Thoracic aorta endothelial cell (primary cell): ENCODE measurements at places on chromosomes 2 and 18. TPM values are rescaled to one million over a fixed set of nuclear protein-coding genes. Genes with fewer than 3 reads are reported as not detected.

The CFAP210 gene
- not detected in 2 replicates for total RNA-seq

The MOGAT1 gene
- total RNA-seq = not detected in 2 replicates

The ANKRD29 gene
- total RNA-seq = 0.27 and 2.2 TPM in 2 replicates

The HOXD3 gene
- 11.2 TPM in 1 of 2 replicates, not detected in the other for total RNA-seq

The CHCHD5 gene
- total RNA-seq = 6.1 and 7.3 TPM in 2 replicates

The FLACC1 gene
- total RNA-seq = 0.93 and 2.3 TPM in 2 replicates

The SH3RF3 gene
- total RNA-seq = 4.9 and 7.3 TPM in 2 replicates

The MSTN gene
- total RNA-seq = under 0.01 and 0.07 TPM in 2 replicates

The RUFY4 gene
- not detected in 2 replicates for total RNA-seq

The INHA gene
- not detected in 2 replicates for total RNA-seq

The LONRF2 gene
- total RNA-seq = under 0.01 TPM in 1 of 2 replicates, not detected in the other

The RGPD4 gene
- total RNA-seq = not detected in 2 replicates

The SCYGR5 gene
- not detected in 2 replicates for total RNA-seq

The SNED1 gene
- total RNA-seq = 23.1 and 26.3 TPM in 2 replicates

The TMEM163 gene
- 1.9 and 5.2 TPM in 2 replicates for total RNA-seq

The RGPD3 gene
- 0.53 and 0.79 TPM in 2 replicates for total RNA-seq

The SNTG2 gene
- not detected in 2 replicates for total RNA-seq

The MAP3K19 gene
- not detected in 2 replicates for total RNA-seq

The SP140 gene
- 0.66 TPM in 1 of 2 replicates, not detected in the other for total RNA-seq

The SLC4A5 gene
- total RNA-seq = 0.79 and 0.80 TPM in 2 replicates

The CDK15 gene
- total RNA-seq = not detected in 2 replicates

The GALR1 gene
- not detected in 2 replicates for total RNA-seq

The PRSS56 gene
- not detected in 2 replicates for total RNA-seq

The SLC16A14 gene
- 0.13 and 0.93 TPM in 2 replicates for total RNA-seq

The ITGB6 gene
- 0.07 and 0.13 TPM in 2 replicates for total RNA-seq

The TMEM37 gene
- total RNA-seq = 1.1 and 2.4 TPM in 2 replicates

The CFAP65 gene
- total RNA-seq = not detected in 2 replicates

The OSGEPL1 gene
- total RNA-seq = 9.3 and 10.5 TPM in 2 replicates

The UXS1 gene
- 49.5 and 56.5 TPM in 2 replicates for total RNA-seq

The VWC2L gene
- not detected in 2 replicates for total RNA-seq

The TNFRSF11A gene
- 3.6 and 5.5 TPM in 2 replicates for total RNA-seq

The C1QL2 gene
- not detected in 2 replicates for total RNA-seq

The ERMN gene
- not detected in 2 replicates for total RNA-seq

The UGT1A8 gene
- total RNA-seq = not detected in 2 replicates

The BOLL gene
- not detected in 2 replicates for total RNA-seq

The MAPRE2 gene
- 150 and 180 TPM in 2 replicates for total RNA-seq

The NCKAP5 gene
- 0.50 and 1.5 TPM in 2 replicates for total RNA-seq

The CHPF gene
- total RNA-seq = 0.22 and 0.40 TPM in 2 replicates

The FHOD3 gene
- total RNA-seq = 0.07 TPM in 1 of 2 replicates, not detected in the other

The PAPOLG gene
- total RNA-seq = 23.8 and 25.7 TPM in 2 replicates

The SETBP1 gene
- 9.5 and 12.9 TPM in 2 replicates for total RNA-seq

The SMCHD1 gene
- total RNA-seq = 109 and 112 TPM in 2 replicates

The MAB21L4 gene
- total RNA-seq = under 0.01 TPM in 1 of 2 replicates, not detected in the other

The ARHGAP28 gene
- 14.1 and 26.6 TPM in 2 replicates for total RNA-seq

The EML6 gene
- 0.72 and 0.80 TPM in 2 replicates for total RNA-seq

The KIAA2012 gene
- total RNA-seq = not detected in 2 replicates

The ANKAR gene
- total RNA-seq = 6.6 and 8.4 TPM in 2 replicates

The C2orf80 gene
- total RNA-seq = not detected in 2 replicates

The DHRS9 gene
- 0.29 and 1.3 TPM in 2 replicates for total RNA-seq

The TNS1 gene
- total RNA-seq = 37.0 and 38.2 TPM in 2 replicates

The BUB1 gene
- total RNA-seq = 67.8 and 119 TPM in 2 replicates

The GPAT2 gene
- total RNA-seq = 6.5 and 7.4 TPM in 2 replicates

The CXCR1 gene
- not detected in 2 replicates for total RNA-seq

The ABCB11 gene
- 0.50 and 0.53 TPM in 2 replicates for total RNA-seq

The CDKL4 gene
- total RNA-seq = 0.86 and 0.93 TPM in 2 replicates

The KDSR gene
- total RNA-seq = 33.2 and 41.4 TPM in 2 replicates

The STARD6 gene
- not detected in 2 replicates for total RNA-seq

The CABLES1 gene
- 19.0 and 34.2 TPM in 2 replicates for total RNA-seq

The CCDC150 gene
- 19.7 and 26.3 TPM in 2 replicates for total RNA-seq
